NCI-H1092 treated with DMSO at 0.1 percent for 48 hours (cell line): ENCODE measurements at places on chromosomes 6 and 20.

DNA sequence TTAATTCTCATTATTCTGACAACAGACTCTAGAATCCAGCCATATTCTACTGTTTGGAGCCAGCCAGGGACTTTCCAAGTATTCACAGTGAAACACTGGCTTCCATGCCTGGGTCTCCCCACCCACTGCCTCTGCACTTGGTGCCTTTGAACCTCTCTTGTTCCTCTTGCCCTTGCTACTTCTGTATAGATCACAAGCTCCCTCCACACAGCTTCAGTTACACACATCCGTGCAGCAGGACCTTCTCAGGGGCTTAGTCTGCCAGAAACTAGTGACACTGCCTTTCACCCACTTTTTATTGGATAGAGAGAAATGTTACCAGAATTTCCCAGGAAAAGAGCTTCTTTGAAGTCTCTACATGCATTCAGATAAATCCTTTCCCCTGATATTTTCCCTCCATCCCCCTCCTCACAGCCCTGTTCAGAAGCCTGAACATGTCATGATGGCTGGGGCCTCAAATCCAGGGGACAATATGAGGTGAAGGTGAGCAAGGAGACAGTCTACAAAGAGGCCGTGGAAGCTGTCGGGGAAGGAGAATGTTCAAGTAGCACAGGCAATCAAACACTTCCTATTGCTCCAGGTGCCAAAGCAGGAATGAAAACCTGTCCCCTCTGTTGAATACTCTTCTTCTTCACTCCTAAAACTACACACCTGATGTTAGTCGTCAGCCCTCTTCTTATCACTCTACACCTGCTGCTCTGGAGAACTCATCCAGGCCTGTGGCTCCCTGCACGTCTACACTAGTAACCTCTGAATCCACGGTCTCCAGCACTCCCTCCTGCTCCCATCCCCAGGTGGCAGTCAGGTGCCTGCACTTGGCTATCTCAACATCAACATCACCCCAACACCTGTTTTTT lies 20.2 kb upstream of the HLA-DOA start:
- no peak for DNase-seq

DNA sequence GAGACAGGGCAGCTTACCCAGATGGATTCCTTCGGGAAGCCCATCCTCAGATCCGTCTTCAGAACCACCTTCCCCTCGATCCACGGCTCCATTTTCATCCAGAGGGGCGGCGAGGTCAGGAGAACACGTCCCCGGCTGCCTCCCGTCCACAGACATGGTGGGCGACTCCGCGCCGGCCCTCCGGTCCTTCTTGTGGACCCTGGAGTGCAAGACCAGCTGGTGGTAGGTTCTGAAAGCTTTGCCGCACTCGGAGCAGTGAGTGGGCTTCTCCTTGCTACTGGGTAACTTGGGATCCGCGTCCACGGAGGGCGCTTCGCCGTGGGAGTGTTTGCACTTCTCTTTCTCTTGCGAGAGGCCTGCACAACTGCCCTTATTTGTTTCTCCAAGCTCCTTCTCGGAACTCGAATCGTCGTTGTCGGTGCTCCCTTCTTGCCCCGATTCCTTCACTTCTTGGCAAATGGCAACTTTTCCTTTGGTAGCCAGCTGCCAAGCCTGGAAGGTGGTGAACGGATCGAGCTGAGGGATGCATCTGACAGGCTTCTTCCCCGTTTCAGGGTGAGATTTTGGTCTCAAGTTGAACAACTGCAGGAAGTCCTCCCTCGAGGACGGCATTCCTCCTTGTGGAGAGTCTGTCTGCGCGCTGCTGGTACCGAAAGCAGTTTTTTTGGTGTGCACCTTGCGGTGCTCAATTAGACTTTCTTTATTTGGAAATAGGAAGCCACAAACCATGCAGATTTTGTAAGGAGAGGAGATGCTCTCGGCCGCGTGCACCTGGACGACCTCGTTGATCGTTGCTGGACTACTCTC lies 12.0 kb downstream of the ZNF217 start:
- no peak for DNase-seq

- no peak for DNase-seq
Measured at GRCh38 chr6:36128793-36129192, 1.5 kb upstream of the MAPK13 start.

DNA sequence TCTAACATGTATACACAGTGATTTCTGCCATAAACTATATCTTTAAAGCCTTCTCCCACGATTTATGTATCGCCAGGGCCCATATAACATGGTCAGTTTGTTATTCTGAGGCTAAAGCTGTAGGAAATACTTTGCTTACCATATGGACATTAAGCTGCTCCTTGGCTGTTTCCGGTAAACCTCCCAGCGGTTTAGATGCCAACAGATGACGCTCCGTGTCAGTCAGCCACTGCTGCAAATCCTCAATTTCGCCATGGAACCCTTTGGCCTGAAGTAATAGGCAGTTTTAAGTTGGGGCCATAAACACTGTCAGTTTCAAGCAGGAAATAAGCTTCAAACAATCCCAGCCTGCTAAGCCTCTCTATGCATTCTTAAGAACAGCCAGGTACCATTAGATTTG lies 145.4 kb downstream of the DST start:
- no peak for DNase-seq

DNA sequence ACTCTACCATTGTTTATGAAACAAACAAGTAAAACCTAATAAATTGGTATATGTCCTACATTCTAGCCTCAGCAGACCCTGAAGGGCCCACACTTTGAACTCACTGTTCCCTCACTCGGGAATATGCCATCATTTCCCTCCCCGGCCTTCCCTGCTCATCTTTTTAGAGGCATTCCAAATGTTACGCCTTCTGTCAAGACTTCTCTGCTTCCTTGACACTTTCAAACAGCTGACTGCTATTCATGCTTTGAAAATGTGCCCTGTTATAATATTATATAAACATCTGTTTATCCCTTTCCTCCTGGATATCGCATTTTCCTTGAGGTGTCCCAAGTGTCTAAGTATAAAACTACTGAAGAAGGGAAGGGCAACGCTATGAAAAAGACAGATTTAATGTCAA lies 249.5 kb upstream of the THEMIS start:
- DNase-seq, result no peak

DNA sequence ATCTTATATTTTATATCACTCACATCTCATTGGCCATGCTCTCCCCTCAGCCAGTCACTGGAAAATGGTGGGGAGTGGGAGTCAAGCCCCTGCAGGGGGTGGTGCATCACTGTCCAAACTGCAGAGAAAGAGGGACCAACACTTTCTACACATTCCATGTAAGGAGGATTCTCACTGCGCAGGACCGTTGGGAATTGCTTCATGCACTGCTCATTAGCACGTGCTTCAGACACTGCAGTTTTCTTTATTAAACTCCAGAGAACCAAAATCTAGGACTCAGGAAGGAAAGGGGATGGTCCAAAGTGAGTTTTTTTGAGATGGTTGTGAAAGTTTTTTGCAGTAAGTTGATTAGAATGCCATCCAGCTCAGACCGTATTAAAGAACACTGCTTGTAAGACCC lies 269.8 kb downstream of the FARS2 start:
- no peak for DNase-seq

DNA sequence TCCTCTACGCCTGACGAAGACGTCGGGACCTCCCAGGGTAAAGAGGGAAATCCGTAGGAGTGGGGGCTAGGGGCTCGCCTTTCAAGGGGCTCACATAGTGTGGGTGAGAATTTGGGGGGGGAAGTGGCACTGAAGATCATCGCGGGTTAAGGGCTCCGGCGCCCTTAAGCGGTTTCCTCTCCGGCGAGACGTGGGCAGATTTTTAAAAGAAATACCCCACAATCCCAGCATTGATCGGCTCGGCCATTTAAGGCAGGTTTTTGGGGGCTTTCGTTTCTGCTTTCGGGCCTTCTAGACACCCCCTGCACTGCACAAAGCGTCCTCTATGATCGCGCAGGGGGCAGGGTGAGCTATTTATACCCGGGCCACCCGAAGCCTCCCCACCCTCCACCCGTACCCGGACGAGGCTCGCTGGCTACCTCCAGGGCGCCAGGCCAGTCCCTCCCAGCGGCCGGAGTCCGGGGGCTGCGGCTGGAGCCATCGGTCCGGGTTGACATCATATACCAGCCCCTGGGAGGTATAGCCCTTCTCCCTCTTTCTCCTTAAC lies 1.2 kb downstream of the NKX2-2 start:
- no peak for DNase-seq

DNA sequence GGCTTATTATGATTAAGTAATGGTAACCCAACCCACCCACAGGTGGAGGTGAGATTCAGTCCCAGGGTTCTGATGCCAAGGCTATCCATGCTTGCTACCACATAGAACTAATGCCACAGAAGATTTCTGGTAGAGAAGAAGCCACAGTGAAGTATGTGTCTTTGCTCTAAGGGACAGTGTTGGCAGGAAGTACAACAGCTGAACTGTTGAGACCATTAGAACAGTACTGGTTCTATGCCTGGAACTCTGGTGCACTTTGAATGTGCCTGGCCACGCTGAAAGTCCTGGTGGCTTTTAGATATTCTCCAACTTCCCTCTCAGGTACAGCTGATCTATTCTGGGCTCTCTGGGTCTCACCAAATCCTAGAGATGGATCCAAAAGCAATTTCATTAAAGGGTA lies 7.8 kb downstream of the STX7 start:
- no peak for DNase-seq

GRCh38 chr20:23285536-23285935 lies 65.1 kb upstream of the NXT1 start:
- no peak for DNase-seq

- DNase-seq, result no peak
Measured at GRCh38 chr6:35287671-35288396, 9.8 kb upstream of the DEF6 start.

- no peak for DNase-seq
Measured at GRCh38 chr6:92687278-92687677, 732.1 kb downstream of the EPHA7 start.

DNA sequence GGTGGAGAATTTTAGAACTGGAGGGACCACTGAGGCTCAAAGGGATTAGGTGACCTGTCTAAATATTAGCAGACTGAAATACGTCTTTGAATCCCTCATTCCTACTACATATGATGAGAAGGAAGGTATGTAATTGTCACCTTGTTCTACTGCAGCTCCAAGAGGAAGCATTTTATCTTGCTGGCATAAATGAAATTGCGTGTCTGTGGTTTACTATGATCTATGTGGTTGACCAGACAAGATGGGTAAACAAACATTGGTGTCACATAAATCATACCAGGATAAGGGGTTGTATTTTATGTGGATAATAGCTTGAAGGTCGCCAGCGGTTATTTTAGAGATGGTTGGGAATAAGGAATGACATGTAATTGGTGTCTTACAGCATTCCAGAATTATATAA lies 78.2 kb downstream of the LAMA4 start:
- no peak for DNase-seq

DNA sequence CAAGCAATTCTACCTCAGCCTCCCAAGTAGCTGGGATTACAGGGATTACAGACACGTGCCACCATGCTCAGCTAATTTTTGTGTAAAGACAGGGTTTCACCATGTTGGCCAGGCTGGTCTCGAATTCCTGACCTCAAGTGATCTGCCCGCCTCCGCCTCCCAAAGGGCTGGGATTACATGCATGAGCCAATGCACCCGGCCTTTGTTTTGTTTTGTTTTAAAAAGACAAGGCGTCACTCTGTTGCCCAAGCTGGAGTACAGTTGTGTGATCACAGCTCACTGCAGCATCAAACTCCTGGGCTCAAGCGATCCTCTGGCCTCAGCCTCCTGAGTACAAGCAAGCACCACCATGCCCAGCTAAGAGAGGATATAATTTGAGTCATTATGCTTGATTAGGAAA lies 5.4 kb downstream of the SERINC3 start:
- DNase-seq, result no peak

DNA sequence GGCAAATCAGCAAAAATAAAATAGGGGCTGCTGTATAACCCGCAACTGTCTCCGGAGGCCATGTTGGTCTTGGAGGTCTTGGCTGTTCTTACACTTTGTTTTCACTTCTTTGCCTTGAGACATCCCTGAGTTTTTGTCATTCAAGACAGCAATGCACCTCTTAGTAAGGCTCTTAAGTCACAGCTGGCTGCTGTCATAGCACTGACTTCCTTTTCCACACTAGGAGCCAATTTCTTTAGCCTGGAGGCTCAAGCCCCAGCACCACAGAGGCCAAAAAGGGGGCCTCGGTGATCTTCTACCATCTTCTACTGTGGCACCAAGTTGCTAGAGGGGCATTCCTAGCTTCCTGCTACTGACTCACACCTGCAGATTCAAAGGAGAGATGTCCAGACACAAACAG lies 536.3 kb downstream of the CDH26 start:
- no peak for DNase-seq

DNA sequence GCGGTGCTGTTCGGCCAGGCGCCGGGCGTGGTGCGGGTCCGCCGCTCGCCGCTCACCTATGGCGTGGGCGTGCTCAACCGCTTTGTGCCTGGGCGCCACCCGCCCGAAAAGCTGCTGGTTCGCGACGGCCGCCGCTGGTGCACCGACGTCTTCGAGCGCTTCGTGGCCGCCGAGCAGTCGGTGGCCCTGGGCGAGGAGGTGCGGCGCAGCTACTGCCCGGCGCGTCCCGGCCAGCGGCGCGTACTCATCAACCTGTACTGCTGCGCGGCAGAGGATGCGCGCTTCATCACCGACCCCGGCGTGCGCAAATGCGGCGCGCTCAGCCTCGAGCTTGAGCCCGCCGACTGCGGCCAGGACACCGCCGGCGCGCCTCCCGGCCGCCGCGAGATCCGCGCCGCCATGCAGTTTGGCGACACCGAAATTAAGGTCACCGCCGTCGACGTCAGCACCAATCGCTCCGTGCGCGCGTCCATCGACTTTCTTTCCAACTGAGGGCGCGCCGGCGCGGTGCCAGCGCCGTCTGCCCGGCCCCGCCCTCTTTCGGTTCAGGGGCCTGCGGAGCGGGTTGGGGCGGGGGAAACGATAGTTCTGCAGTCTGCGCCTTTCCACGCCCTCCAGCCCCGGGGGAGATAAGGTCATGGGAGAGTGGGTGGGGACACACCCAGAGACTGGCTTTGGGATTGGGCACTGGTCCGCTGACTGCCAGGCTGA lies 15.7 kb downstream of the ADISSP start:
- no peak for DNase-seq

- no peak for DNase-seq
Measured at GRCh38 chr6:158558415-158559306, 1.2 kb upstream of the TMEM181 start.

DNA sequence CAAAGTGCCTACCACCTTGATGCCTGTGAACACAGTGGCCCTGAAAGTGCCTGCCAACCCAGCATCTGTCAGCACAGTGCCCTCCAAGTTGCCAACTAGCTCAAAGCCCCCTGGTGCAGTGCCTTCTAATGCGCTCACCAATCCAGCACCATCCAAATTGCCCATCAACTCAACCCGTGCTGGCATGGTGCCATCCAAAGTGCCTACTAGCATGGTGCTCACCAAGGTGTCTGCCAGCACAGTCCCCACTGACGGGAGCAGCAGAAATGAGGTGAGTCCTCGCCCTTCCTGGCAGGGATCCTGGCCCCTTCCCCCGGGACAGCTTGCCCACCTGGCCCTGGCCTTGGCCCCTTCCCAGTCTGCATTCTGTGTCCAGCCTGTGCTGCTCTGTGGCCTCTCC lies 17.9 kb downstream of the MAVS start:
- no peak for DNase-seq

GRCh38 chr6:41201764-41202173 lies 820 bp upstream of the TREML2 start:
- no peak for DNase-seq
